ENCODE measurements at places on chromosomes 12 and 14.

GRCh38 chr12:57738661-57739237 lies at the start of gene AGAP2:
TSS of gene AGAP2 (minus strand) at chr12:57738742. CDS start at chr12:57738246, 496 bp downstream.
- DNase-seq: no peak

DNA sequence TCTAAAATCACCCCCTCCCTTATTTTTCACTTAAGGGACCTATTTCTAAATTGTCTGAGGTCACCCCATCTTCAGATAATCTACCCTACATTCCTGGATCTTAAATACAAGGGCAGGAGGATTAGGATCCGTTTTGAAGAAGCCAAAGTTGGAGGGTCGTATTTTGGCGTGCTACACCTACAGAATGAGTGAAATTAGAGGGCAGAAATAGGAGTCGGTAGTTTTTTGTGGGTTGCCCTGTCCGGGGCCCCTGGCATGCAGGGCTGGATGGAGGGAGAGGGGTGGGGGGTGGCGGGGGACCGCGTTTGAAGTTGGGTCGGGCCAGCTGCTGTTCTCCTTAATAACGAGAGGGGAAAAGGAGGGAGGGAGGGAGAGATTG lies 300 bp upstream of the CCND2 start:
- no peak for DNase-seq

- DNase-seq: no peak
These were observed 28.7 kb downstream of the CRY1 start for GRCh38 chr12:107064687-107065086.

- no peak for DNase-seq
These were observed 16.9 kb downstream of the CDK17 start for GRCh38 chr12:96383371-96383770.

DNA sequence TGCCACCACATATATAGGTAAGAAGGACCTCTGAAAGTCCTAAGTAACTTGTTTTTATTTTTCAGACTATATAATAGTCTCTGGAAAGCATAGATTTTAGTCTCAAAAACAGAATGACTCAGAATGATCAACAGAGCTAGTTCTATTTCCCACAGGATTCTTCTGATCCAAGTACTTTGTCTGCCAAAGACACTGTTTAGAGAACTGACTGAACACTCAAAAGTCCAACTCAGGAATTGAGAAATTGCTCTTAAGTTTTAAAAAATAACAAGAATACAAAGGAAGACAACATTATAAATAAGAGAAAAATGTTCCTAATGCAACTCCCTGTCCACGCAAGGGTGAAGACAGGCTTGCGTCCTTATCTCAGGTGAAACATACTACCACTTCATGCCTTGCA lies 29.0 kb downstream of the LGMN start:
- no peak for DNase-seq

DNA sequence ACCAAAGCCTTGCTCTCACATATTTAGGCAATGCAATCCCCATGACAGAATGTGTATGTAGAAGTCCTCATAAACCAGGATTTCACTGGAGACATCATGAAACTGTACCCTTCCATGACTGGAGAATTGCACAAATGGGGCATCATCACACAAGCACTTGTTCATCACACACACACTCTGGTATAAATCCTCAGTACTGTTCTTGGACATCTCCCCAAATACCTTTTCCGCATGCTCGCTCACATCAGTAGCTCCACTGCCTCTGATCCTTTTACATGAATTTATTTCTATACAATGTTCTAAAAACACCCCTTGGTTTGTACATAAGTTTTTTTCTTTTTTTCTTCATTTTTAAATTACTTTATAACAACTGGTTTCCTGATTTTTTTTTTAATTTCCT lies 3.3 kb upstream of the ING4 start:
- DNase-seq: no peak

DNA sequence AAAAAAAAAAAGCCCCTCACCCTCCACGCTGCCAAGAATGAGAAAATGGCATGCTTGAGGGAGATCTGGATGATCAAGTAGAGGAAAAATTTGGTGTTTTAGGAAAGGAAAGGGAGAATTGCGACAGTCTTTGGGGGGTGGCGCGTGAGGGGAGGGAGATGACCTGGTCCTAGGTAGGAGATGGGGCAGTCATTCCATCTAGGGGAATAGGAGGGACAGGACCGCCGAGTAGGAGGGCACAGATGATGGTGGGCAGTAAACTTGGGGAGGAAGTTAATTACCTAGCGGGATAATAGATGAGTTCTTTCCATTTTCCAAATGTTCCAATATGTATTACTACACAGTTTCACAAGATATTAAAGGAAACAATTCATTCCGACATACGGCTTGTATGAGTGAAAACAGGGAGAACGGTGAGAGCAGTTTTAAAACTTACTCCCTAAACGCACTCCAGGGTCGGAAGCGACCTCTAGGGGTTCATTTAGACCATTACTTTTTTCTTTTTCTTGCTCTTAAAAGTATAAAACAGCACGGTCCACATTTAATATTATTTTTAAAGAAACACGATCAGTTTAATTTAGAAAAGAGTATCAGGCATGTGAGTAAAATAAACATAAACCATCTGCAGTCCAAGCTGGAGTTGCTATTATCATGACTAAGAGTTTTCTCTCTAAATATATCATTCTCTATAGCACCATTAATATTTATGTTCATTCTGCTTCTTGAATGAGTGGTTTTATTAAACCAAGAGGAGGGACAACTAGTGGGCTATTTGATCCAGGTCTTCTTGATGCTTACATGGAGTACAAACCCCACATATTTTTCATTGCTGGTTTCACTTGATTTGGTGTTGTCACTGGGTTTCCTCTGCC lies 3.0 kb upstream of the FNTB start:
- no peak for DNase-seq

- DNase-seq: no peak
These were observed 3.5 kb downstream of the SERPINA5 start for GRCh38 chr14:94584591-94585280.

DNA sequence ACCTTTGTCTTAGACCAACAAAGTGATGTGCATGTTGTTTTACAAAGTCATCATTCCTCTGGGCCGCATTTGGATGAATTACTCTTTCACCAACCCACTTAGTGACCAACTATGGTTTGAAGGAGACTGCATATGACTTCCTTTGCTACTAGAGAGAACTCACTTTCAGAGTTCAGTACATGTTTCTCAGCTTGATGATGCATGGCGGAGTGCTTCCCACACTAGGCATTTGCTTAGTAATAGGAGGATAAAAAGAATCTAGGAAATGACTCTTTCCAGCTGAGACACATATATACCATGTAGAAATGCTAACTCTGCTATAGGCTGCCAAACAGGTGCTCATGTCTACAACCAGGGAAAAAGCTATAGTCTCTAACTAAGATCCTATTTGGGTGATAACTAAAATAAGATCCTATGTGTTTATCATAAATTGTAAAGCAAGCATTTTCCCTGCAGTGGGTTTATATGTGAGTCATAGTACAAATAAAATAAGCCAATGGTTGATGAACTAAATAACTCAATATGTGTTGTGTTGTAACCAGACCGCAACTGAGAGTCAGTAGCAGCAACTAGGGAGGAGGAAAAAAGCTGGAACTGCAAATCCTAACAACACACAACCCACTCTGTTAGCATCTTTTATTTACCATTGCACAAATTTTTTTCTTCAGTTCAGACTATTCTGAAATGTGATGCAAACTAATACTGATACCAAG lies 87.2 kb downstream of the TSPAN8 start:
- no peak for DNase-seq

GRCh38 chr12:126668538-126668937 lies 1598.4 kb upstream of the TMEM132C start:
- no peak for DNase-seq

DNA sequence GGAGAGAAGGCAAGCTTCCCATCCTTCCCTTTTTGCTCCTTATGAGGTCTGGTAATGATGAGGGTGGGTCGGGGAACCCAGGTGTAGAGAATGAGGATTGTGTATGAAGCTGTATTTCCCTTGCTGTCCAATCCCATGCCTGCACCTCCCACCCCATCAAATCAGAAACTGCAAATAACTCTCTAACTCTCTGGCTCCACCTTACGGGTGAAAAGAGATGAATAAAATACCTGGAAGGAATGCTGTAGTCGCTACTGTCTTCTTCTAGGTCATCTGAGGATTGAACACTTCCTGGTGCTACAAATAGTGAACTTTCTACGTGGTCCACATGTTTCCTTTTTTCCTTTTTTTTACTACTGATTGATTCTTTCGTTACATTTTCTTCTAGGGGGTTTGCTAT lies 38.9 kb upstream of the DICER1 start:
- DNase-seq: peak; percentile 51

GRCh38 chr14:105894125-105894977 lies 368.0 kb downstream of the TMEM121 start:
- DNase-seq: no peak

DNA sequence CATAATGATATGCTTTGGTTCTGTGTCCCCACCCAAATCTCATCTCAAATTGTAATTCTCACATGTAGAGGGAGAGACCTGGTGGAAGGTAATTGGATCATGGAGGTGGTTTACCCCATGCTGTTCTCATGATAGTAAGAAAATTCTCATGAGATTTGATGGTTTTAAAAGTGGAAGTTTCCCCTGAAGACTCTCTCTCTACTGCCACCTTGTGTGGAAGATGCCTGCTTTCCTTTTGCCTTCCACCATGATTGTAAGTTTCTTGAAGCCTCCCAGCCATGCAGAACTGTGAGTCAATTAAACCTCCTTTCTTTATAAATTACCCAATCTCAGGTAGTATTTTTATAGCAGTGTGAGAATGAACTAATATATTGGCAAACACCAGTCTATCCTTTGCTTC lies 260.4 kb upstream of the PPFIA2 start:
- no peak for DNase-seq

DNA sequence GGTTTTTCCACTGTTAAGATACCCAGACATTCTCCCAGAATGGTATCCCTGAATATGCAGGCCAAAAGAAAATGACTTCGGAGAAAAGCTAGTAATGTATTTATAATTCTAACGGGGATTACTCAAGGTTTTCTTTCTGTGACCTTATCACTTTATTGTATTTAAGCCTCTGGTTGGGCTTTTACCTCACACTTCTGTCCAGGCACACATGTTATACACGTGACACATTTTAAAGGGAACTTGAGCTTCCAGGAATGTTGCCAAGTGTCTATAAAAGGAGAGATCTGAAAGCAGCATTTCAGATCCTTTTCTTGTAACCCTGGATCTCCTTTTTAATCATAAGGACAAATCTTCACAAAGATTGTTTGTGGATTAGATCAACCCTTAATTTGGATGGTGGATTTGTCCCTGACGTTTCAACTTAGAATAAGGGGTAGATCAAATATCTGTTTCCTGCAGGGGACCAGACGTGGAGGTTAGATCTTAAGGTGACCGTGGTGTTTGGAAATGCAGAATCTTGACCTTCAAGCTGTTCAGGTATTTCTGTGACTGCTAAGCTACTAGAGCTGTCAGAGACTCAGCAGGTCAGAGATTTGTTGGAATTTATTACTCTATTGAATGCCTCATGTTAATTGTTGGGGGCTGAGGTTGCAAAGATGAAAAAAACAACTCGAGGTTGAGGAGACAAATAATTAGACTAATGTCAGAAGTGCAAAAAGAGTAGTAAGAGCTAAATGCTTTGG lies 1.5 kb downstream of the CIPC start:
- no peak for DNase-seq

- no peak for DNase-seq
These were observed 2.4 kb upstream of the ERC1 start for GRCh38 chr12:988646-989045.

GRCh38 chr12:122206976-122207375 lies 3.5 kb downstream of the B3GNT4 start:
- no peak for DNase-seq

GRCh38 chr14:92323011-92323915 lies at the start of gene SLC24A4:
TSS of gene SLC24A4 (plus strand) at chr14:92323165. CDS start at chr14:92323831, 666 bp downstream.
- no peak for DNase-seq

GRCh38 chr14:104973135-104973384 lies 5.1 kb downstream of the AHNAK2 start:
- no peak for DNase-seq

- peak; percentile 54 for DNase-seq
These were observed 1.8 kb downstream of the COX6A1 start for GRCh38 chr12:120439646-120440247.

DNA sequence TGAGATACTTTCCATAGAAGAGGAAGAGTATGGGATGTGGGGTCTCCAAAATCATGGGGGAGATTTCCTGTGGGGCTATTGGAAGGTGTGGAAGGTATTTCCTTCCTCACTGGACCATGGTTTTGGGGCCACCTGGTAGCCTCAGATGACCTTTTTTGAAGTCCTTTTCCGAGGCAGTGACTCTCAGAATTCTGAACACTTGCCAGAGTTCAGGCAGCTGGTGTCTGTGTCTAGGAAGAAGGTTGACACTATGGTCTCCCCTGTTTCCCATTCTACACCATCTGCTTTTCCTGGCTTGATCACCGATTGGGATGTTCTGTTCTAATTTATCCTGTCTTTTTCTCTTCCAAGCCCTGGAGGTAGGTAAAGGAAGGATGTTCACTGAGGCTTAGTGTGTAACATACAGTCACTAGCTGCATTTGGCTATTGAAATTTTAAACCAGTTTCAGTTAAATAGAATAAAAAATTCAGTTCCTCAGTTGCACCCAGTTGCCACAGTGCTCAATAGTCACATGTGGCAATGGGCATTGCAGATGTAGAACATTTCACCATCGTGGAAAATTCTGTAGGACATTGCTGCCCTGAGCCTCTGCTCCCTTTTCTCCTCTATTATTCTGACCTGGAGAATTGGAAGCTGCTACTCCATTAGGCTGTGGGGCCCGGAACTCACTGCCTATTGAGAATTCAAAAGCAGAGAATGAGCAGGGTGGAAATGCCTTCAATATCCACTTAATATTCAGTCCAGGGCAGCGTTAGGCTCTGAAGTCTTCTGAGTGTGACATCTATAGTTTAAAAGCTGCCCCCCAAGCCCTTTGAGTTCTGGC lies 11.0 kb upstream of the PLEKHG3 start:
- DNase-seq: no peak

DNA sequence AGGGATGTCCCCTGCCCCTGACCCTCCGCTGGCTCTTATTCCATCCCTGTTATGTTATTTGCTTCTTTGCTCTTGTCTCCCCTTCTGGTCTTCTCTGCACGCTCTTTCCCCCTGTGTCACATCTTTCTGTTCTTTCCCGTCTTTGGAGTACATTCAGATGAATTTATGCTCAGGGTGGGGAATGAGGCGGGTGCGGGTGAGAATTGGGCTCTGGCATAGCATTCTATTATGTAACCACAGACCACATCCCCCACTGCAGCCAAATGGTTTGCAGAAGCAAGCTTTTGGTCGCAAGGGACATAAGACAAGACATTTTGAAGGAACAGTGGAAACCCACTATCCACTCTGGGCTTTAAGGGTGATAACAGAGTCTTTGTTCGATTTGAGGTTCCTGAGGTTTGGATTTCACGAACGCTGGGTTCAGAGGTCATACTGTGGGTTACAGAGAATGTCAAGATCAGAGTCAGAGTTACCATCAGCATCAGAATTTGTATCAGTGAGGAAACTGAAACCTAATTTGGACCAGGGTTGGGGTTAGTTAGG lies 3.8 kb downstream of the ENDOU start:
- DNase-seq: no peak

GRCh38 chr14:81982046-81982445 lies 448.4 kb upstream of the SEL1L start:
- no peak for DNase-seq

Data from GM18507 (cell line).